ENCODE measurements at places on chromosomes 12 and 14.

DNA sequence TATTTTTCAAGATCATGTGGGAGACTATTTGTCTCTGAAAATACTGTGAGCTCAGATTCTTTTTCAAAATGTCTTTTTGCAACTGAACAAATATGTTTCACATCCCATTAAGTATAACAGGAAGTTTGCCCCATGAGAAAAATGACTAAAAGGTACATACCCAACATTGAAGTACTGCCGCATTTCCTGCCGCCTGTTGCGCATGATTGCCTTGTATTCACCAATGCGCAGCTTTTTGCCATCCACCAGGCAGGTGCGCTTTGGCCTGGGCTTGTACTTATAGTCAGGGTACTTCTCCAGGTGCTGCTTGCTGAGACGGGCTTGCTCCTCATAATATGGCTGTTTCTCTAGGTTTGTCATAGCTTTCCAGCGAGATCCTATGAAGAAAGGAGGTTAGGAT, 413.2 kb downstream of the SOX5 start:
- no peak for DNase-seq

DNA sequence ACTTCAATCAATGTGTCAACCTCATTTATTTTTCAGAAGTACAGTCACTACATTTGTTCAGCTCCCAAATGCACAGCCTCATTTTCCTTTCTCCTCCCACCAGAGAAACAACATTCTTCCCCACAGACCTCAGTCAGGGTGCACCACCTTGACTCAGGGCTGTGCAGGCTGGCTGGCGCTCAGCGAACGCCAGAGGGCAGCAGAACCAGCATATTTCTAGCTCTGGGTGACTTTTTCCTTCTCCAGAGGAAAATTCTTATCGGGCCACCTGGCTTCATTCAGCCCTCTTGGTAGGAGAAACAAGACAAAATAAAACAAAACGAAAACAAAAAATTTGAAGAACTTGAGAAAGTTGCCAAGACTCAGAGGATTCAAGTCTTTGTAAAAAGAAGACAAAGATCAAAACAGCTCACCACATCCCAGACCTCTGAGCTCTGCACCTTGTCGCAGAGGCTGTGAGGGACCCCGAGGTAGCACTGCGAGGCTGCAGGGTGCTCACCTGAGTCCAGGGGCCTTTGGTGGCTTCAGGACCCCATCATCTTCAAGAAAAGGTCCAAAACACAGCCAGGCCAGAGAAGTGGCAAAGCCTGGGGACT, 33.7 kb downstream of the PAH start:
- DNase-seq: peak; percentile 16

DNA sequence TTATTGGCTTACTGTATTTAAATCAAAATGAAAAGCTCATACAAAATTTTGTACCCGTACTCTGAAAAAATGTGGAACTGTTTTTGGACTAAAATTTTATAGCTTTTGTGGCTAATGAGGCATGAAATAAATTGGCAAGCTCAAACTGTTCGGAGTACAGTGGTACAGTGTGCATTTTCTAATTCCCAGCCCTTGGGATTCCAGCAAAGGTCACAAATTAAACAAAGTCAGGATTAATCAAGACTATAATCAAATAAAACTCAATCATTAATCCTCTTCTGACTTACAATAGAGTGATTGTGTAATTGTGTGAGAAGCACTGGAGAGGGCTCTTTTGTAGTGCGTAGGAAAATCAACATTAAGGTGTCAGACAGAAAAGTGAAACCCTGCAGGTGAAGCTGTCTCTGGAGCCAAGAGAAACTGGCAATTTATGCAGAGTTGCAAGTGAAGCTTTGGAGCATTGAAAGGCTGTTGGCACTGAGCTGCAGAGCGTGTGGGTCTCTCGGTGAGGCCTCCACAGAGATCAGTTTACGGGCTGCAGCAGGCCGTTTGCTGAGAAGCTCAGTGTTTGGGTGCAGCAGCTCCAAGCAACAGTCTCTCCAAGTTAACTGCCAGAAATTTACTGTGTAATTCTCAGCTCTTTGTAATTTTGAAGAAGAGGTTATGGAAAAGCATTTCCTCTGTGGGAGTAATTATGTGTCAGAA, 275.9 kb downstream of the FBXL14 start:
- peak; percentile 52 for DNase-seq

DNA sequence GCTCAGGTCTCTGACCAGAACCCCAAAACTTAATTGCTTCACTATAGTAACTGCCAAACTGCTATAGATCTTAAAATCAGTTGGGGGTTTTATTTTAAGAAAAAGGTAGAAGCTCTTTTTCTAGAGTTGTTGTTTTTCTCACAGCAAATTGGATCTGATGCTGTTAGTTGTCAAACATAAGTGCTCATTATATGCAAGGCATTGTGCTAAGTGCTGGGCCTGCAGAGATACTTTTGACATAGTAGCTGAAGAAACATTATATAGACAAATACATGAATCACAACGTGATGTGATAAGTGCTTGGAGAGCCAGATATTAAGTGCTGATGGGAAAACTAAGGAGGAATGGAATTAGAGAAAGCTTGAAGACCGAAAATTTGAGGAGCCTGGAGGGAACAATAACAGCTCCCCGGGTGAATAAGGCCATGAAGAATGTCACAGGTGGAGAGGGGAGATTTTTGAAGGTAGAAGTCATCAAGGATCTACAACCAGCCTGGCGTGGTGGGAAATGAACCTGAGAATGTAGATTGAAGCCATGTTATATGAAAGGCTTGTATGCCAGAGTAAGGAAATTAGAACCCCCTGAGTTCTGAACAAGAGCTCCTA, 126.5 kb downstream of the DYRK2 start:
- DNase-seq: peak; percentile 25

- DNase-seq: no peak
These were observed 213.6 kb downstream of the DIO2 start for GRCh38 chr14:79997509-79998208.

DNA sequence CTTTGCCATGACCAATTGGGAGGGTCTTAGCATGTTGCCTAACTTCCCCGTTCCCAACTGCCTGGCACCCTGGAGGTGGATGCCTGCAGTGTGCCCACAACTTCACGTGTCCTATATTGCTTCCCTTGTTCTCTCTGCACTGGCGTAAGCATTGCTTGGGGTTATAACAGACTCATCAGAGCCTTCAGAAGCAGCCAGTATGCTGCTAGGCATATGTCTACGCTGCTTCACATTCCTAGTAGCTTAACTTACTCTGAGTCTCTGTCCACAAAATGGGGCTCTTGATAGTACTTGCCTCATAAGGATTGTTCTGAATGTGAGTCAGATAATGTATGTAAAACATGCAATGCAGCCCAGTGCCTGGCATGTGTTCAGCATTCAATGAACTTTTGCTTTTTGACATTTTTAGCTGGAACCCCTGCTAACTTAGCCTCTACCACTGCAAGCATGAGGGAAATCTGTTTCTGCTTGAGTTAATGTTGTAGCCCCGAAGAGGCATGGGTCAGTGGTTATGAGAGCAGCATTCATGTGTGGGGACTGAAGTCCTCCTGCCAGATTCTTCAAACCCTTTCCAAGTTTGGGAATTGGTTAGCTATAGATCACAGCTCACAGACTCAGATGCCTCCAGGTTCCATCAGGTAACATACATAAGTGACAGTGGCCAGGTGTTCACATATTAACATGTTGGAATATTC, 2.8 kb downstream of the SLC5A8 start:
- DNase-seq: peak; percentile 3

DNA sequence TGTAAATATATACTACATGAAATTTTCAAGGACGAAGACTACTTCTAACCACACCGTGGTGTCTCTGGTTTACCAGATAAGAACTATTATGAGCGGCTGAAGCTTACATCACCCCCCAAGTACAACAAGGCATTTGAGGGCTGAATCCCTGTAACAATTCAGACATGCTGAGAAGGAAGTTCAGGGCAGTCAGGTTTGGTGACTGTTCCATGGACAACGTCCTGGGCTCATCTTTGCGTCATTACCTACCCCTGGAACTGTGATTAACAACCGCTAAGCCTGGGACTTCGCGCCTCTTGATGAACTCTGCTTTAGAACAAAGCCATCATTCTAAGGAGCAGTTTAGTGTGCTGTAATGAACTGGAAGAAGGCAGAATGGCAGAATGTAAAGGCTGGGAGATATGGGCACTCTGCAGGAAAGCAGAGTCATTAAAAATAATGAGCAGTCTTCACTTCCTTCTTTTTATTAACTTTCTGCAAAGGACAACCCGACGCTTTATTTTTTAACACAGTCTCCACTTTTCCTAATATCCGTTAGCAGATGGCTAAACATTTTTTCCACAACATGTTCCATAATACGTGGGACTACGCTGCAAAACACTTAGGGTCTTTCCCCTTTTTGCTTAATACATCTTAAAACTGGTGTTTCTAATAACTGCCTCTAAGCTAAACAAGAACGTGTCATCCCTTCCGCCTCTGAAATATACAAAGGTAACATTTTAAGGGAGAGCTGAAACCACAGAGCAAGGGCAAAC, 263.2 kb downstream of the ADAMTS20 start:
- DNase-seq: no peak

DNA sequence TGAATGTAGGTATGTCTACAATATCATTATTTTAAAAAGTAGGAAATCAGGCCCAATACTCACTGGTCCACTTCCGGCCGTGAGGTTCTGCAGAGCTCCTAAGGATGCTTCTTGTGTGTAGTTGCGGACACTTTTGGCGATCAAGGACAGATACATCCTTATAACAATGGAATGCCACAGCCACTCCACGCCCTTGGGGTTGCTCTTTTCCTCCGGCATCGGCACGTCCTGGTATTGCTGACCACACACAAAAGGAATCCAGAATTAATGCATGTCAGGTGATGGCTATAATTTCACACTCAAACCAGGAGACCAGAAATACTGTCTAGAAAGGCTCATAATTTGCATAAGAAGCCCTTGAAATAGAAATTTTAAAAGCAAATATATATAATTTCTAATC, 65.6 kb upstream of the YARS2 start:
- peak; percentile 17 for DNase-seq

GRCh38 chr14:99554184-99554583, 49.8 kb downstream of the CCDC85C start:
- no peak for DNase-seq

DNA sequence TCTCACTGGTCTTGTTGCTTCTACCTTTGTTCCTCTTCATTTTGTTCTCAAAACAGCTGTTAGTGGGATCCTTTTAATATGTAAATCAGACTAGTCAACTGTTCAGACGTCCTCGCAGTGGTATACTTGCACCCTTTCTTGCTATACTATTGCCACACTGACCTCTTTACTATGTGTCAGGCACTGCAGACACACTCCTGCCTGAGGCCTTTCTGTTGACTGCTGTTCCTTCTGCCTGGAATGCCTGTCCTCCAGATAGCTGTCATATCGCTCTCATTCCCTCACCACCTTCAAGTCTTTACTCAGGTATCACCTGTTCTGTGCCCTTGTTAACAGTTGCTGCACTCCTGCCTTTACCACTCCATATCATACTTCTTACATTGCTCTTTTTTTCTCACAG, 90.0 kb upstream of the TMEM263 start:
- DNase-seq: no peak

DNA sequence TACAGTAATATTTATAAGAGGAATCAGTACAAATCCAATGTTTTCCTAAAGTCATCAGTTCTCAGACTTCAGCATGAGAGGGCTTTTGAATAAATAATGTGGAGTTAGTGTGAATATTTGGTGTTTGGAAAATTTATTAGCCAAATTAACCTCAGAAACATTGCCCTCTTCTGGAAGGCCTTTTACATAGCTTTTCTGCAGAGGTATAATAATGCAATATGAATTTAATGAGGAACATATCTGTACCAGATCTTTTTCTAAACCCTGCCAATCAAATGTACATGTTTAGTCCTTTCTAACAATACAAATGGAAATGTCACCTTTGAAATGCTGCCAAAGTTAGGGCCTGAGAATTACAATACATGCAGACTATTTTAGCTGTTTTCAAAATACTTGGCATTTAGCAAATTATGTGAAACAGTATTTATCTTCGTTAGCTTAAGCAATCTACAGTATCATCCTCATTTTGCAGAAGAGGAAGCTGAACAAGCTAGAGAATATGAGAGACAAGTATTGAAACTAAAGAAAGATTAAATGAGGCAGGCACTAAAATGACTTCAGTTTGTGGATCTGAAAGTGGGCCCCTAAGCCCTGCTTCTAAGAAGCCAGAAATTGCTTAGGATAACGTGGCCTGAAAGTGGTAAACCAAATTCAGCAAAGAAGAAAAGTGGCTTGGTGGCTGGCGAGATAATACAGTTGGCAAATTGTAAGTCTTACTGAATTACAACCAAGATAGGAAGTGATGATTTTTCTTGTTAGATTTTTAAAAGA, 60.4 kb upstream of the MANSC4 start:
- DNase-seq: no peak

DNA sequence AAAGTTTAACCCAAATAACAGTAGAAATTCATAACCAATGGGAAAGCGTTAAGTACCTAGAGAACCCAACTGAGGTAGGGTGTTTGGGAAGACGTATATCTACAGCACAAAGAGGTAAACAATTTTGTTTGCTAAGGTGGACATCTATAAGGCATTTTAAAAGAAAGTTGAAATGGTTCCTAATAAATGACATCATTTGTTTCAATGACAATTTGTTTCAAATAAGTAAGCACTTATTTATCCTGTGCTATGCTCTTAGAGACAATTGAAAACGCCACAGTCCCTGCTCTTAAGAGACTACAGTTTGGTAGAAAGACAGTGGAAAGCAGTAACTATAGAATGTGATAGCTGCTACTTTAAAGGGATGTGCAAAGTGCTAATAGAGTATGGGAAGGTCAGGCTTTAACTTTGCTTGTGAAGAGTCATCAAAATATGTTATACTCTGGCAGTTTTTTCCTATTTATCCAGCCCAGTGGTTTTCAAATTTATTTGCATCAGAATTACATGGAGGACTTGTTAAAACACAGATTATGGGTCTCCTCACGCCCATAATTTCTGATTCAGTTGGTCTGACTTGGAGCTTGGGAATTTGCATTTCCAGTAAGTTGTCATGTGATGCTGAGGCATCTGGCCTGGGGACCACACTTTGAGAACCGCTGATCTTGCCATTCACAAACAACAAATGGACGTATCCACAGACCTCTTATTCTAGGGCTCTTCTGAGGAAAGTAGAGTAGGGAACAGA, 19.6 kb upstream of the SMCO2 start:
- no peak for DNase-seq

- DNase-seq: peak; percentile 31
These were observed 67.7 kb downstream of the BCL2L14 start for GRCh38 chr12:12138203-12139154.

DNA sequence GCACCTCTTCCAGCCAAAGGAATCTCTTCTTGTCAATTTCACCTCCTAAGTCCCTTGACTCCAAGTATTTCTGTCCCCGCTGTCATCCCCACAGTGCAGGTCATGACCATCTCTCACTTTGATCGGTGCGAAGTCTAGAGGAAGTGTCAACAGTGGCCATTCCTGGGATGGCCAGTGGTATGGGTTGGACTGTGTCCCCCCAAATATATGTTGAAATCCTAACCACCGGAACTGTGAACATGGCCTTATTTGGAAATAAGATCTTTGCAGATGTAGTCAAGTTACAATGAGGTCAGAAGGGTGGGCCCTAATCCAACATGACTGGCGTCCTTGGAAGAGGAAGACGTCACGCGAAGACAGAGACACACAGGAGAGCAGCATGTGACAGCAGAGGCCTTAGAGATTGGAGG, 155.9 kb upstream of the PRMT8 start:
- DNase-seq: no peak

Data from mammary epithelial cell (primary cell).